ENCODE measurements at places on chromosomes 12 and 14.

DNA sequence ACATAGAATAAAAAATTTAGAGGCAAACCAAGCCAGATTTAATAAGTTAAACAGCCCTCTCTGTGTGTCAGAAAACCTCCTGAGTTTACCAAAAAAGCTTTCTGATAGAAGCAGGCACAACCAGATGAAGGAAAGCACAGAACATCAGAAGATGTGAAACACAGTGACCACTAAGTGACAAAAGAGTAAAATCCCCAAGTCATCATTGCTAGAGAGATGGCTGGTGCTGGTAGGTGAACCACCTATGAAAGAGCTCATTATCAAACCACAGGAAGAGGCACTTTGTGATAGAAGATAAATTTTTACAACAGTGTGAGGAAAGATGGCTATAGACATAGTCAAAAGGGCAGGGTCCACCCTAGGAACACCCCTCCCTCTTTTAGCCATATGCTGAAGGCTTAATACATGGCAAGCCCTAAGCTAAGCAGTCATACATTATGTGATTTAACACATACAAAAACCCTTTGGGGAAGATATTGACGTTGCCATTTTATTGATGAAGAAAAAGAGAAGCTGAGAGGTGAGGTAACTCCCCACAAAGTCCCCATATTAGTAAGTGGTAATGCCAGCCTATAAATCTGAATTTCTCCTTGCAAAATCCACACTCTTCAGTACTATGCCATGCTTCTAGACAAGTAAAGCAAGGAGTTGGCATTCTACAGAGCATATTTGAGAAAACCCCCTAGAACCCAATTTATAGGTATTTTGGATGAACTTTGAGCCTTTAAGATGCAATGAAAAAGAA lies 449.9 kb downstream of the LRIG3 start:
- no peak for DNase-seq

DNA sequence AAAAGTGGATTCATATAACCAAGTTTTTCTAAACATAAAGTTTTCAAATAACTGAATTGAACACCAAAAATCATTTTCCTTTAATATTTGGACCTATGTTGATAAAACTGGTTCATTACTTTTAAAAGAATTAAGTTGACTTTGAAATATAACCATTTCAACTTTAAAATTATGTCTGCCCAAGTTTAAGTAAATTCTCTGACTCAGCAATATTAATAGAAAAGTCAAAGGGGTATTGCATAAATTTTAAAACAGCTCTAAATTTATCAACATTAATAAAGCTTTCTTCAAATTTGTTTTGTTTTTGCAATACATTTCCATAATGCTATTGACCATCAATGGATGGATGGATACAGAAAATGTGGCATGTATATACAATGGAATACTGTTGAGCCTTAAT lies 168.4 kb upstream of the GARIN6 start:
- DNase-seq: no peak

GRCh38 chr12:32312049-32312670 lies 87.2 kb upstream of the FGD4 start:
- no peak for DNase-seq

DNA sequence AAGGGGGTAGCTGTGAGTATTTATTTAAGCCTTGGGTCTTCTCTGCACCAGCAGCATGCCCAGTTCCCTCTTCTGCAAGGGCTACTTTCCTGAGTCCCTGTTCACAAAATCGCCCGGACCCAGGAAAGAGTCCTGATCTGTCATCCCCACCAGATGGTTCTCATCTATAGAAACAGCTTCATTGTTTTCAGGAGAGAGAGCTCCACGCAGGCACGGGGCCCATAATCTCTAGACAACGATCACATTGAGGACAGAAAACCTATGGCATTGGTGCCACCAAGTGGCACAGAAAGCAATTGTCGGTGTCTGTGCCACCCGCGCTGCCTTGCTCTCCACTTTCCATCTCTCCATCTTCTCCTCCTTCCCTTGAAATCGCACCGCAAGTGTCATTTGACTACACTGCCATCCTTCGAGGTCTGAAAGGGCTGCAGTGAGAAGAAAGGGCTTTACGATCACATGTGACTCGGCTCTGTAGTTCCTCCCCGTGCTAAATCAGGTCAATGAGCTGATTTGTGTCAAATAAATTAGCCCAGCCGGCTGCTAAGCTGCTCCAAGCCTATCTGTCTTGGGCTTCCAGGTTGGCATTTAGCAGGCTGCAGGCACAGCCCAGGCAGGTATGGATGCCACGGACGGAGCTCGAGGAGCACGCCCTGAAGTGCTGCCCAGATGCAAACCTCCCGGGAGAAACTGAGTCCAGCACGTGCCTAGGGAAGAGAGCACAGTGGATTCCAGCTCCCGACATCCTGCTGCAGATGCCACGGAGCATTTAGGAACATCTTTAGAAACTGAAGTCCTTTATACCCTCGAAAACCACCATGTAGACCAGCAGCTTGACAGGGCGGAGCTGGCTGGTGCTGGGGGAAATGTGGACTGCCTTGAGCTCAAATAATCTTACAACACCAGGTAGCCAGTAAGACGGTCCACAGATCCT lies 28.8 kb downstream of the SPRING1 start:
- peak; percentile 65 for DNase-seq

DNA sequence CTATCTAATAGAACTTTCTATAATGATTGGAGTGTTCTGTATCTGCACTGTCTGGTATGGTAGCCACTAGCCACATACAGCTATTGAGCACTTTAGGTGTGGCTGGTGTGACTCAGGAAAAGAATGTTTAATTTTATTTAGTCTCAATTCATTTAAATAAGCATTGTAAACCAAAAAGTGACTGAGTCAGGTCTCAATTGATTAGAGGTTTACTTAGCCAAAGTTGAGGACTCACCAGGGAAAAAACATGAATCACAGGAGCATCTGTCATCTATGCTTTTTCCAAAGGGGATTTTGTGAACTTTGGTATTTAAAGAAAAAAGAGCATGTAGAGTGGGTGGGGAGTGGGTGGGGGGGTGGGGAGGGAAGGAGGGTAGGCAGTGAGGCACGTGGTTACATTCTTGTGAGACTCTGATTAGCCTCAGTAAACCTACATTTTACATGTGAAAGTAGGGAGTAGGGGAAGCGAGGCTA lies 473.1 kb downstream of the ATP23 start:
- DNase-seq: no peak

- DNase-seq: no peak
These were observed 1.4 kb upstream of the RFLNA start for GRCh38 chr12:124293286-124294003.

GRCh38 chr12:75704208-75704607 lies 192.8 kb upstream of the KRR1 start:
- DNase-seq: no peak

DNA sequence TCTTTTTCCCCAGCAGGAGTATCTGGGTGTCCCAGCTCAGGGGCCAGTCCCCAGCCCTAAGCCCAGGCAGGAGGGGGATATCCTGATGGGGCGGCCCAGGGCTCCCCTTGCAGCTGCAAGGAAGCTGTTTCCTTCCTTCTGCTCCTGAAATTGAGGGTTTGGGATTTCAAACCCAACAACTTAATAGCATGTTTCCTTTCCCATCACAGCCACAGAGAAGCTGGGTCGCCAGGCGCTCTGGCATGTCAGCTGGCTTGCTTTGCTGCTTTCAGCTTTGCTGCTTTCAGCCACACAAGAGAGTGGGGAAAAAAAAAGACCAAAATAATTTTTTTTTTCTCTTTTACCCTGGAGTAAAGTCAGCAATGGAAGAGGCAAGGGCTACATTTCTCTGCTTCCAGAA lies 30.0 kb downstream of the HVCN1 start:
- DNase-seq: no peak

- DNase-seq: no peak
These were observed 1.7 kb downstream of the KCNH3 start for GRCh38 chr12:49540229-49541139.

DNA sequence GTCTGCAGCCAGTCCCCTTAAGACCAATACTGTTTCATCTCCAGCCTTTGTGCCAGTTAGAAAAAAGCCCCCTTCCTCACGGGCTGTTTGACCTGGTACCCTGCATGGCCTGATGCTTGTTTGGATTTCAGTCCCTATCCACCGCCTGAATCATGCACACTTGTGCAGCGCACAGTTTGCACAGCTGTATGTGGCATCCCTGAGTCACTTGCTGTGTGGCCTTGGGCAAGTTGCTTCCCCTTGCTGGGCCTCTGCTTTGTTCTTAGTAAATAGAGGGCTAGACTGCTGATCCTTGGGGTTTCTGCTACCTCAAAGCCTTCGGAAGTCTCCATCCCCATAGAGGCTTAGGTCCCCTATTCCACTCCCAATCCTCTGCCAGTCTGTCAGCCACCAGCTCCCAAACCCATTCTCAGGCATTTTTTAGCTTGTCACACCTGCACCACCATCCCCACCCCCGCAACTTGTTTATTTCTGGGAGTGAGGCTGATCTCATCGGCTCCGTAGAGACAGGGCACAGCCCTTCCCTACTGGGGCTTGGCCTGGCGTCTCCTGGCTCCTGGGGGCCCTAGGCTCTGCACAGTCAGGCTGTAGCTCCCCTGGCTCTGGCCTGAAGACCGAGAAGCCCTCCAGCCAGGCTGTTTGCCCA lies 8.8 kb downstream of the KRT80 start:
- DNase-seq: no peak

GRCh38 chr12:91126516-91126915 lies 15.2 kb upstream of the LUM start:
- DNase-seq: no peak

DNA sequence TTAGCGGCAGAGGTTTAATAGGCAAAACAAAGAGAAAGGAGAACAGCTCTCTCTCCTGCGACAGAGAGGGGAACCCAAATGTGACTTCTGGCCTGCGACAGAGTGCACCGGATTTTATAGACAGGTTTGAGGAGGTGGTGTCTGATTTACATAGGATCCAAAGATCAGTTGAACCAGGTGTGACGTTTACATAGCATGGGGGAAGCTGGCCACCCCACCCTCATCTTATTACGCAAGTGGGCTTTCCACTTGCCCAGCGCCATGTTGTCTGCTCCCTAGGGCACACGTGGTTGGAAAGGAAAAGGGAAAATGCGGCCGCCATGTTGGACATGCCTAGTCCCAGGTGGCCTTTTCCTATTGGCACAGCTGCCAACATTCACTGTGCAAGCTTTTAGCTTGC lies 17.4 kb downstream of the BCL2L14 start:
- no peak for DNase-seq

DNA sequence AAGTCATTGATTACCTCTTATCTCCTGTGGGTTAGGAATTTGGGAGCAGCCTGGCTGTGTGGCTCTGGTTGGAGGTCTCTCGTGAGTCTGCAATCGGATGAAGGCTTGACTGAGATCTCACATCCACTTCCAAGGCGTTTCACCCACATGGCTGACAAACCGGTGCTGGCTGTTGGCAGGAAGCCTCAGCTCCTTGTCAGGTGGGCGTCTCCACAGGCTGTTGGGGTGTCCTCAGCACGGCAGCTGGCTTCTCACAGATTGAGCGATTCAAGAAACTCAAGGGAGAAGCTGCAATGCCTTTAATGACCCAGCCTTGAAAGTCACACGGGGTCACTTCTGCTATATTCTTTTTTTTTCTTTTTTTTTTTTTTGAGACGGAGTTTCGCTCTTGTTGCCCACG lies 28.6 kb upstream of the CORO1C start:
- DNase-seq: no peak

DNA sequence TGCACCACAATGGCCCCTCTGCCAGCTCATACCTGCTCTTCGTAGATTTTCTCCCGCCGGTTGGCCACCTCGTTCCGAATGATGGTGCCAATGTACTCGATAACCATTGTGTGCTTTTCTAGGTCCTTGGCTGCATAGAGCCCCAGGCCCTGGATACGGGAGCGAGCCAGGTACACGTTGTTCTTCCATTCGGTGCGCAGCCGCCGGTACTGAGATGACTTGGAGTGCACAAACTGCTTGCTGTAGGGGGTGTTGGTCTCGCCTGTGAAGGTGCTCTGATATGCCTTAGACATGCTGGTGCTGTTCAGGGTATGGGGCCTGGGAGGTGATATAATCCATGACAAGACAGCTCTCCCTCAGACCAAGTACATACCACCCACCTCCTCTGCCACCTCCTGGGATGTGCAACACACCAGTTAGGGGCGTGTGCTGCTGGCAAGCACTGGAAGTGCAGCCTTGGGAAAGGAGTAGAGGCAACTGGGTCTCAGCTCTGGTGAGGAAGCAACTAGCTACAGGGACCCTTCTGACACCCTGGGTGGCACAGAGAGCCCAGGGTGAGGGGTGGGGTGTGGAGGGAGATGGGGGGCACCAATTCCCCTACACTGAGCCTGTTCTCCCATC lies 4.1 kb upstream of the PRKAG1 start:
- DNase-seq: no peak

GRCh38 chr14:94974422-94974821 lies 182.9 kb downstream of the DICER1 start:
- DNase-seq: no peak

DNA sequence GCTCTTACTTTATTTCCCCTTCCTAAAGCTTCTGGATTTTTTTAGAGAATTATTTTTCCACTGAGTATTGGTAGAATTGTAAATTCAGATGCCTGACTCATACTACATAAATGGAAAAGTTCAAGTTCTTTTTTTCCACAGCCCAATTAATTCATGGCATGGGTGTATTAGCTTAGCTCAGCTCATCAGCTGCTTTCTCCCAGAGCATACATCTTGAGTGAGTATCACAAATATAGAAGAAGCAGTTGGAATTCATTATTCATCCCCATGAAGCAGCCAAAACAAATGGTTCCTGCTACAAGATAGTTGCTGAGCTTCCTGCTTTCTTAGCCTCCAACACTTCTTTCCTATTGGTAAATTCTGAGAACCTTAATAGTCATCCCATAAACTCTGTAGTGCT lies 105.1 kb downstream of the C12orf50 start:
- no peak for DNase-seq
